ENCODE measurements at places on chromosomes 7 and 10.

DNA sequence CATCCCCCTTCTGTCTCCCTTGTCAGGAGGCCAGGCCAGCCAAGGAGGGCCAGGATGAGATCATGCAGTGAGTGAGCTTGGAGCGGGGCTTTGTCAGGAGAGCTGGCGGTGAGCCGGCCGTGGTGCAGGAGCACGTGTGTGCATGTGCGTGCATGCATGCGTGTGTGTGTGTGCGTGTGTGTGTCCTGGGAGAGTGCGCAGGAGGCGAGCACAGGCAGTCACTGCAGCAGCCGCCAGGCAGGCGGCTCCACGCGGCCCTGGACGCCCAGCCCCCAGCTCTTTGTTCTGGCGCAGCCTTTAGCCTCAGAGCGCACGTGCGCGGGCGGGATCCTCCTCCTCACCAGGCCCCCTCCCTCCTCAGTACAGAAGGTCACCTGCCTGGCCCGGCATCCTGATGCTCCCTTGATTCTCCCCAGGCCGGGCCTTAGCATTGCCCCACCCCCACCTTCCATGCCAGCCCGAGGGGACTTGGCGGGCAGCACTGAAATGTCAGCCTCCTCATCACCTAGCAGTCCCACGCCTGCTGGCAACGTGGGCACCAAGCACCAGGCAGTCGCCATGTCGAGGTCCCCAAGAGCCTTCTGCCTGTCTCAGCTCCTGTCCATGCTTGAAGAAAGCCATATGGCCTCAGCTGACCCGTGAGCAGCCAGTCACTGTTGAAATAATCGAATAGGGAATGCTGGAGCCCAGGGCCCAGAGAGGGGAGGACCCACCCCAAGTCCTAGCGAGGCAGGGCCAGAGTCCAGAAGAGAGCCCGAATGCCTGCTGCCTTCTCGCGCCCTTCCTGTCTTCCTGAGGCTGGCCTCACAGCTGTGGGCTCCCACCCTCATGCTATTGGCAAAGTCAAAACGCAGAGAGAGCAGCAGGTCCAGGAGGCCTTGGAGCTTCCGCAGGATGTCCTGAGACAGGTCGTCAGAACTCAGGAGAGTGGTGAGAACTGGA lies 125.9 kb upstream of the PPIF start:
- DNase-seq: no peak

DNA sequence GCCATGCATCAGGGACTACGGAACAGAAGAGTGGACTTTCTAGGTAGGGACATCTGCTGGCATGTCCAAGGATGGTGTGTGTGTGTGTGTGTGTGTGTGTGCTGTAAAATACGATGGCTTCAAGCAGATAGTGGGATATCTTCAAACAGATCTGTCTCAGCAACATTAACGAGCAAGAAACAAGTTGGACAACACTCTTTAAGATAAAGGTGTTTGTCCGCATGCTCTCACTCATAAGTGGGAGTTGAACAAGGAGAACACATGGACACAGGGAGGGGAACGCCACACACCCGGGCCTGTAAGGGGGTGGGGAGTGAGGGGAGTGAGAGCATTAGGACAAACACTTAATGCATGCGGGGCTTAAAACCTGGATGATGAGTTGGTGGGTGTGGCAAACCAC lies 89.8 kb upstream of the AKR1E2 start:
- DNase-seq: no peak

GRCh38 chr7:76403780-76404494 lies 5.6 kb downstream of the SSC4D start:
- DNase-seq: no peak

DNA sequence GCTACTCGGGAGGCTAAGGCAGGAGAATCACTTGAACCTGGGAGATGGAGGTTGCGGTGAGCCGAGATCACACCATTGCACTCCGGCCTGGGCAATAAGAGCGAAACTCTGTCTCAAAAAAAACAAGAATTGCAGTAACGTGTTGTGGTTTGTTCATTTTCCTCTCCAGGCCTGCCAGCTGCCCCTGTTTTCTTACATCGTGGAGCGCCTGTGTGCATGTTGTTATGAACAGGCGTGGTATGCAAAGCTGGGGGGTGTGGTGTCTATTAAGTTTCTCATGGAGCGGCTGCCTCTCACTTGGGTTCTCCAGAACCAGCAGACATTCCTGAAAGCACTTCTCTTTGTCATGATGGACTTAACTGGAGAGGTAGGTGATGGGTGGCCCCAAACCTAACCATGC lies 52.1 kb downstream of the TRRAP start:
- DNase-seq: no peak

DNA sequence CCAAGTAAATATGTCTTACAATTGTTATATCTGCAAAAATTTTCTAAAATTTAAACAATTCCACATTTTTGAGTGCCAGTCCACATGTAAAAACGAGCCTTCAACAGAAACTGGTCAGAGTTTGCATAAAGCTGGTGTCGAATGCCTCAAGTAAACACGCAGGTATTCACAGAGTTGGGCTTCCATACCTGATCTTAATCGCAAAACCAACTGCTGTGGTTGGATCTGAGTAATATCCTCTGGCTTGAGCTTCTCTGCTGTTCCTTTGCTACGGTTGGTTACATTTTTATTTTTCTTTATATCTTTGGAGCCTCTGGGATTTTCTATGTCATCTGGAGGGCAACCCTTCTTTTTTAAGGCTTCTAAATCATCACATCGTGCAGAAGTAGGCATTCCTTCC lies 28.4 kb downstream of the ITGB1 start:
- DNase-seq: no peak

GRCh38 chr10:86712317-86712707 lies 44.0 kb downstream of the LDB3 start:
- no peak for DNase-seq

DNA sequence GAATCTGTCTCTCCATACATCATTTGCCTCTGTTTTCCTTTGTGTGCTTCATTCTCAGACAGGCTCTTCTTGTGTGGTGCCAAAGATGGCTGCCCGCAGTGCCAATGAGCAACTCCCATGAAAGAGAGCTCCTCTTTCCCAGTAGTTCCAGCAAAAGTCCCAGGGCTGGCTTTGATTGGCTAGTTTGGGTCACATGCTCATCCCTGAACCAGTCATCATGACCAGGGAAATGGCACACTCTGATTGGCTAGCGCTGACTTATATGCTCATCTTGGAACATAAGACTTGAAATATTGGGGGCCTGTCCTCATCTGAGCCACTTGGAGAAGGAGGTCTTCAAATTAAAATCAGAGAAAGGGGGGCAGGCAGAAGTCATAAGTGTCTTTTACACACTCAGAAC lies 112.7 kb downstream of the CDH23 start:
- DNase-seq: no peak

- DNase-seq: no peak
Measured at GRCh38 chr7:32658034-32658433, 162.7 kb downstream of the AVL9 start.

GRCh38 chr10:372566-372965 lies 237.3 kb downstream of the ZMYND11 start:
- DNase-seq: no peak

- no peak for DNase-seq
Measured at GRCh38 chr10:100446130-100446761, 16.6 kb upstream of the WNT8B start.

- DNase-seq: no peak
Measured at GRCh38 chr7:127409629-127410028, 17.1 kb upstream of the ZNF800 start.

DNA sequence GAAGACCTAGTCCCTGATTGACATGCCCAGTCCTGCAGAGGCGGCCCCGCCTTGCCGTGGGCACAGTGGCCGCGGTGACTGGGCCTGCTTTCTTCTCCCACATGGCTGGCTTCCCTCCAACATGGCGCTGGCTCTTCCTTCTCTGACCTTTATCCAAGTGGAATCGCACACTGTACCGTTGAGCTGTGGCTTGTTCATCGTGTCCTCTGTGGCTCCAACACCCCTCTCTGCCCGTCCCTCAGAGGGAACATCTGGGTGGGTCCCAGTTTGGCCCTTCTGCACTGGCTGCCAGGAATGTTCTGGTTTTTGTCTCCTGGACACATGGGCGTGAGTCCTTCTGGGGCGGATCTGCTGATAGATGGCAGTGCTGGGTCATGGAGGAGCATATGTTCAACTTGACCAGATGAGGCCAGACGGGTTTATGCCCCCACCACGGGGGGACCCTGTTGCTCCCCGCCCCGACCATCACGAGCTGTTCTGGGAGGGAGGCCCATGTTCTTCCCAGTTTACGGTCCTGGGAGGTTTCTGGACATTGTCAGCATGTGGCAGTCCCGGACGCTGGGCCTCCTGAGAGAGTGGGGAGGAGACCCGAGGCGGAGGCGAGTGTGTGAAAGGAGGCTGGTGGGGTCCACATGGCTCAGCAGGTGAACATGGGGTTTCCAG lies 63.5 kb downstream of the LHPP start:
- no peak for DNase-seq

- DNase-seq: no peak
Measured at GRCh38 chr10:20427821-20428220, 469.3 kb downstream of the NEBL start.

GRCh38 chr7:7032221-7032620 lies 150.1 kb upstream of the C1GALT1 start:
- DNase-seq: no peak

GRCh38 chr10:69262292-69262751 lies 16.0 kb upstream of the HK1 start:
- no peak for DNase-seq

DNA sequence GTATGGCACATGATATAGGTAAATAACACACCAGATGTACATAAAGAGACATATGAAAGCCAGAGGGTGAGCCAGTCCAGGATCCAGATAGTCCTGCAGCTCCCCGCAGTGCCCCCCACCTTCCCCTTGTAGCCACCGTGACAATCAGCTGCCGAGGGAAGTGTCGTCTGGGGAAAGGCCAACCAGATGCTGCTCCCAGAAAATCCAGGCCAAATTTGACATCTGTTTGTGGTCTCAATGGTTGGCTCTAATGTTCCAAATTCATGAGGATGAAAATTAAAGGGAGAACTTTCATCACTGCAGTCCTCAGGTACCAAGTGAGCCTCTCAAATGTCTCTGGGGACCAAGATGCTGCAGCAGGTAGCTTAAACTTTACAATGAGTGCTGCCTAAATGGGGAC lies 210.3 kb downstream of the PTEN start:
- DNase-seq: no peak

- DNase-seq: no peak
Measured at GRCh38 chr7:13032576-13032975, 345.1 kb downstream of the ARL4A start.

GRCh38 chr10:119243488-119243887 lies 36.1 kb downstream of the GRK5 start:
- no peak for DNase-seq

- no peak for DNase-seq
Measured at GRCh38 chr10:117503244-117504205, 39.0 kb upstream of the EMX2 start.

- DNase-seq: no peak
Measured at GRCh38 chr10:72525277-72525676, 100.6 kb downstream of the MICU1 start.

- no peak for DNase-seq
Measured at GRCh38 chr10:31087851-31088250, 56.2 kb upstream of the ZNF438 start.

GRCh38 chr10:93115661-93116383 lies 42.1 kb downstream of the CYP26A1 start:
- peak; percentile 54 for DNase-seq

DNA sequence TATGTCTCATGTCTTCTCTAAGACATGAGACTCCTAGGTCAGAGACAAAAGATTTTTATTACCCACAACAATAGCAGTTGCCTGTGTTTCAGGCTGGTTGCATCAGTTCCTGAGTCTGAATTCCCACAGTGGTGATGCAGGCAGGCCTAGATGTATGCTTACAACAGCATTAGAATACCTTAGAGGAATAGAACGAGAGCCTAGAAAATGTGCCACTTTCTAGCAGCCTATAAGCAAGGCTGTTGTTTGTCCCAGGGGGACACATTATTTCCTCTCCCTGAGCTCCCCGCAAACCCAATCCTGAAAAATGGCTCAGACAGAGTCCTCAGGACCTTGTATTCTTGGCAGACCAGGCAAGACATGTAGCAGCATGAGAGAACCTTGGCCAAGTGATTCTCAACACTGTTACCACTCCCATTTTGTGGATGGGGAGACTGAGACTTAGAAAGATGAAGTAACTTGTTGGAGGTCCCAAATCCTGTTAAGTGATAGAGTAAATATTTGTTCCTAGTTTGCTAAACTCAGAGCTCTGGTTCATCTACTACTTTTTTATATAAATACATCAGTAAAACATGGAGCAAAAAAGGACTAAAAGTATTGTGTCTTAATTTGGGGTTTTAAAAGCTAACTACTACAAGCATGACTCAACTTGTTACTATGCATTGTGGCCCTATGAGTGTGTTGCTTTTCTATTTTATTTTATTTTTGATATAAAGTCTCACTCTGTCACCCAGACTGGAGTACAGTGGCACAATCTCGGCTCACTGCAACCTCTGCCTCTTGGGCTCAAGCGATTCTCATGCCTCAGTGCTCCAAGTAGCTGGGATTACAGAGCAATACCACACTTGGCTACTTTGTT lies 14.2 kb downstream of the VTI1A start:
- no peak for DNase-seq

GRCh38 chr10:74118804-74119203 lies 31.8 kb downstream of the AP3M1 start:
- no peak for DNase-seq

DNA sequence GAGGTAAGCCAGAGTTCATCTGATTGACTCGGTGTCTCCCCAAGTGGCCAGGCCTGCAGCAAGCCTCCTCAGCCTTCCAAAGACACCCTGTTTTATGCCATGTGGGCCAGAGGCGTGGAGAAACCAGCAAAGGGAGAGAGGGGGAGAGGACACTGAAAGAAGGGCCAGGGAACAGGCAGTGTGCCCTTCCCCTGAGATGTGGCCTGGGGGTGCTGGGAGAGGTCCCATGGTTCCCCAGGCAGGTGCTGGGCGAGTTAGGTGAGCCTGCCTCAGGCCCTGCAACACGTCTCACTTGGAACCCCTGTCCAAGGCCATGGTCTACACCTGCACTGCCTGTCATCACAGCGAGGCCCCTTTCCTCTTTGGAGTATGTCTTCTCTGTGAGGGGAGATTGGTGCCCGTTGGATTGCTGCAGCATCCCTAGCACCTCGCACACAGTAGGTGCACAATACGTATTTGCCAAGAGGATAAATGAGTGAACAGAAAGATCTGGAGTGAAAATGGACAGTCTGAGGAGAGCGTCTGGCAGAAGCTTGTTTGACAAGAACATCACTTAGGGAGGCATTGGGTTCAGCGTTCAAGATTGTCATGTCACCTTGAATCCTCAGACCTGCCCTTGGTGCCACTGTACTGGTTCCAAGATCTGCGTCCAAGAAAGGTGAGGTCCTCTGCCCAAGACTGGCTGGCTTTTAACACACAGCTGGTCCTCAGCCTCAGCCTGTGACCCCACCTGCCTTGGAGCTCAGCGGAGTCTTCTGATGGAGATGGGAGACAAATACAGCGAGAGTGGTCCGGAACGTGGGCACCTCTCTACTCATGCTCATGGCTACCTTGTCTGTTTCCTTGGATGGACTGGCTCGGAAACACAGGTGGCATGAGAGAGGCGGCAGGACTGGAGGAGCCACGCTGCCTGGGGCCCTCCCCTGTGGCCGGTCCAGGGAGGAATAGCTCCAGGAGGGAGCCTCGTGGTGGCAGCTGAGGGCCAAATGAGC lies 39.8 kb upstream of the NUB1 start:
- no peak for DNase-seq

Data from activated CD8-positive, alpha-beta memory T cell treated with anti-CD3 and anti-CD28 coated beads for 1 hour (primary cell).